Fibroblast of skin of left quadriceps (primary cell): ENCODE measurements at places on chromosomes 1 and 21.

- DNase-seq, result no peak
These were observed 38.7 kb upstream of the CD55 start for GRCh38 chr1:207282496-207283380.

- no peak for DNase-seq
These were observed 107.7 kb downstream of the ITSN1 start for GRCh38 chr21:33750017-33750416.

DNA sequence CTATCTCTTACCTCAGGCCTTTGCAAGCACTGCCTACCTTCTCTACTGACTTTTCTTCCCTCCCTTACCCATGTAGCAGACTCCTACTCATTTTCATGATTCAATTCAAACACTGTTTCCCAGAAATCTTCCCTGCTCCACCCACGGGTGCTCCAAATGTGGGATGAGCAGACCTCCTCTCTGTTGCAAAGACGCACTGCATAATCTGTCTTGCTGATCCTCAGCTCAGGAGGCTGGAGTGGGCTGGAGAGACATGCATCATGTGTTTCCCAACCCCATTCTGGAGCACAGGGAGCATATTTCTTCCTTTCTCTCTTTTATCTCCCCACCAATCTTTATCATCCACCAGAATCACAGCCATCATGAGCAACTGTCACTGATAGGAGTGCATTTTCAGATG, 459.9 kb upstream of the NFIA start:
- DNase-seq, result no peak

- DNase-seq, result no peak
These were observed 55.9 kb upstream of the CTPS1 start for GRCh38 chr1:40923511-40924020.

GRCh38 chr1:21693732-21694131, 24.6 kb upstream of the RAP1GAP start:
- DNase-seq, result peak; percentile 21

- DNase-seq, result no peak
These were observed 22.7 kb upstream of the CA6 start for GRCh38 chr1:8922962-8923361.

DNA sequence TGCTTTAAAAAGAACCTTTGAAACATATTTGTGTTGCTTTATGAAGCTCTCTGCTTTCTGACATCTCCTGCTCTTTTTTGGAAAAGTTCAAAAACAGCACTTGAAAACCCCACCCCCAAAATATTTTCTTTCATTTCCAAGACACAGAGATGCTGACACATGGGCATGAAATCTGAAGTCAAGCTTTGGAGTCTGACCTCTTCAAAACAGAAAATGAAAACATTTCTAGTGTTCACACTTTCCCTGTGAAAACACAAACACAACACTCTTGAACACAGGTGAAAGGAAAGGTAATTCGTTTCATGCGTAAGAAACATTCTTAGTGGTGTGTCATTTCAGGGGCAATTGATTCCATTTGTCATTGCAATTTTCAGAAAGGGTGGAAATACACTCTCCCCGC, 10.8 kb downstream of the NGF start:
- DNase-seq, result no peak

DNA sequence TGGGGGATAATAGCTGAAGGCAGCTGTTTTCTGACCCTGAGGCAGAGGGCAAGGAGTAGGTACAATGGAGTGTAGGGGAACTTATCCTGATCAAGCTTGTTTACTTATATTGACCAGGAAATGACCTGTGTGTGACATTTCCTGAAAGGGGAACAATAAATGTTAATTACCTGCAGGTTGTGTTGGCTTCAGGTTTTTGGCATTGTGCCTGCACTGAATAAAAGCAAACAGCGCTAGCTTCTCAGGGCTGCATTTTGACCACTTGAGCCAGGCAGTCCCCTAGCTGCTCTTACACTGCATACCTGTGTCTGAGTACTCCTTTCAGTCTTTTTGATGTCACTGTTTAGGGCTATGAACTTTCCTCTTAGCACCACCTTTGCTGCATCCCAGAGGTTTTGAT, 40.6 kb downstream of the DRAM2 start:
- no peak for DNase-seq

GRCh38 chr1:53525595-53525994, 66.4 kb downstream of the DMRTB1 start:
- DNase-seq, result no peak

GRCh38 chr1:2935751-2936390, 85.4 kb upstream of the ACTRT2 start:
- DNase-seq, result no peak

- DNase-seq, result no peak
These were observed 134.7 kb downstream of the ST6GALNAC3 start for GRCh38 chr1:76209238-76209637.

DNA sequence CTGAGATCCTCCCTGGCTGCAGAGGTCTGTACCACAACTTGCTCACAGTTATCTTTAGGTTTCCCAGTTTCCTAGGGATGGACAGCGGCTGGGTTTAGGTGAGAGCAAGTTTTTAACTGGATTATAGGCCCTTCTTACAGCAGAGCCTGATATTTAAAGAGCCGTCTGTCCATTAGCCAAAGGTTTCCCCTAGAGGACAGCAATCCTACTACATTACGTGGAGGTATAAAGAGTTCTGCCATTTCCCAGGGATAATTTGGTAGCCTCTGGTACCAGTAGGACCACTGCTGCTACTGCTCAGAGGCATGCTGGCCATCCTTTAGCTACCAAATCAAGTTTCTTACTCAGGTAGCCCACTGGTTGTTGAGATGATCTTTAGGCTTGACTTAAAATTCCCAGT, 21.9 kb upstream of the FCGR2A start:
- DNase-seq, result no peak

- no peak for DNase-seq
These were observed 2.7 kb downstream of the MEF2D start for GRCh38 chr1:156497743-156498431.

- DNase-seq, result peak; percentile 36
These were observed 4.6 kb downstream of the GPSM2 start for GRCh38 chr1:108881369-108881768.

DNA sequence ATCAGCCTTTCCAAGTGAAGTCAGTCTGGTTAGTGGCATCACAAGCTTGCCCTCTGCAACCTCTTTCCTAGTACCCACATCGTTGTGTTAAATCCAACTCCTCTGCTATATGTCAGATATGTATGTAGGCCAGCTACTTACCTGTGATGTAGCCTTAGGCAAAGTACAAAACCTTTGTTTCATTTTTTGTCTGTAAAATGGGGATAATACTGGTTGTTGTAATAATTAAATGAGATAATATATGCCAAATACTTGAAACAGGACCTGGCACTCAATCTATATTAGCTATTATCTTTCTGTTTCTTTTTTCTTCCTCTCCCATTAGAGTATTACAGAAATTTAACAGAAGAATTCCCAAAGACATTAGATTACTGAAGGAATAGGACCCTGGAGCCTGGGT, 1.2 kb downstream of the PCP4L1 start:
- DNase-seq, result no peak

DNA sequence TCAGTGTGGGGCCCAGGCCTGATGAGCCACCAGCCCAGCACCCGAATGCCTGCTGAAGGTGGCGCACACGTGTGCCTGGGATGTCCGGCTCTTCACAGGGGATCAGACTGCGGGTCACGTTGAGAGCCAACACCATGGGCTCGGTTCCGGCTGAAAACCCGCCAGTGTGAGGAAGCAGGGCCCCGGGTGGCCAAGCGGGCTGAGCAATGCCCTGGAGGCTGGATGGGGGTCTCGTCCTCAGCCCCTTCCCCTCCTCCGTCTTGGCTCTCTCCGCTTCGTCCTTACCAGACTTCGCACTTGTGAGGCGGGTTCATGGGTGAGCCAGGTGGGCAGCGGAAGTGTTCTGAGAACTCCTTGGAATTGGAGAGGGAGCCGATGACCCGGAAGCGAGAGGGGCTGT, 43.0 kb upstream of the EIF4G3 start:
- no peak for DNase-seq

GRCh38 chr1:234683861-234684632, 74.1 kb upstream of the IRF2BP2 start:
- DNase-seq, result no peak

- DNase-seq, result no peak
These were observed 3.3 kb downstream of the CFAP126 start for GRCh38 chr1:161364332-161364731.

- DNase-seq, result no peak
These were observed 8.0 kb upstream of the PLXNA2 start for GRCh38 chr1:208251911-208252835.

GRCh38 chr1:155481741-155482241, 80.8 kb downstream of the ASH1L start:
- DNase-seq, result no peak

GRCh38 chr1:221371705-221372104, 370.2 kb downstream of the DUSP10 start:
- DNase-seq, result no peak

GRCh38 chr1:163203561-163203960, 845 bp upstream of the RGS5 start:
- no peak for DNase-seq

DNA sequence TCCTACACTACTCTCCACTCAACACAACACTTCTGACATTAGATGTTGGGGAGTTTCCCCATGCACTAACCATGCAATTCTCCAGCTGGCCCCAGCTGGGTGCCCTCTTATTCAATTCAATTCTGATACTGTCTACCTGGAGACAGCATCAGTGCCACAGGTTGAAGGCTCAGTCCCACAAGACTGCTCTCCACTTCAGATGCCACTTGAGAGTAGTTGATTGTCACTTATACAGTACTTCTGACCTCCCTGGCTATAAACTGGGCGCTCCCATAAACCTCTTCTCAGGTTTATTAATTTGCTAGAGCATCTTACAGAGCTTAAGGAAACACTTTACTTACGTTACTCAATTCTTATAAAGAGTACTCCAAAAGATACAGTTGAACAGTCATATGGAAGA, 442.3 kb downstream of the LRRIQ3 start:
- no peak for DNase-seq

DNA sequence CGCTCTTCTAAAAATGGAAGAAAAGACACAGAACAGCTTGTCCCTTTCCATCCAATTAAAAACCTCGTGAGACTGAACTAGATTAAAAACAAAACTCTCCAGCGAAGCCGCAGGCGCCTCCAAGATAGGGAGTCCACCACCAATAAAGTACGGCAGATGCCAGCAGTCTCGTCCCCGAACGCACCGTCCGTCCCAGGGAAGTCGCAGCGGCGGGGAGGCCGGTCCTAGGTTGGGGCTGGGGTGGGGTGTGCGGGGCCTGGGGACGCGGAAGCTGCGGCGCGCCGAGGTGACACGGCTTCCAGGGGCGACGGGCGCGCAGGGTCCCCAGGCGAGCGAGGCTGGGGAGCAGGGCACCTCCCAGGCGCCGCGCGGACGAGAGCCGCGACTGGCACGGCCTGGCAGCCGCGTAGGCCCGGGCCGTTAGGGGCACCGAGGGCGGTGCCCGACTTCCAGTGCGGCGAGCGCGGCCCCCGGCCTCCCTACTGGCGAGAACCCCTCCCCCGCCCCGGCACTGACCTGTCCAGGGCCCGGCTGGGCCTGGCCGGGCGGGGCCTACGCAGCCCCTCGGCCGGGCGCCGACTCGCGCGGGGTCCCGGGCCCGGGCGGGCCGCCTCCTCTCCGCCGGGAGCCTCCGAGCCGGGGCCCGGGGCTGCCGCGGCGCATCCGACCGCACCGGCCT, 28.3 kb upstream of the A3GALT2 start:
- no peak for DNase-seq

GRCh38 chr1:107622535-107622934, 342.4 kb downstream of the VAV3 start:
- no peak for DNase-seq

- no peak for DNase-seq
These were observed 111.0 kb downstream of the GABPA start for GRCh38 chr21:25845729-25846256.

DNA sequence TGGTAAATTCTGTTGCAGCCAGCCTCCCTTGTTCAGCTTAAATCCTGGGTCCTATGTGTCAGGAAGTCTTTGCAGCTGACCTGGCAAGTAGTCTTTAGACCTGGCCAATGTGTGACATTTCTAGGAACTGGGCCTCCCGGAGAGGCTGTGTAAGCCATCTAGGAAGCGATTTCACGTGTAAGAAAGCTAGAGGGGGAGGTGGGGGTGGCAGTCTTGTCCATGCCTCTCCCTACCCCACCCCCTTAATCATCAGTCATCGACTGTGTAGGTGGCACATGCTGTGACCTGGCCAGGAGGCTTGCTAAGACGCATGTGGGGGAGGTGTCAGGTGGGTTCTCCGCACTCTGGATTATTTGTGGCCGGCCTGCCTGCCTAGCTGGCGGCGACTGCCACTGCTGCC, 8.4 kb downstream of the C1orf226 start:
- no peak for DNase-seq

DNA sequence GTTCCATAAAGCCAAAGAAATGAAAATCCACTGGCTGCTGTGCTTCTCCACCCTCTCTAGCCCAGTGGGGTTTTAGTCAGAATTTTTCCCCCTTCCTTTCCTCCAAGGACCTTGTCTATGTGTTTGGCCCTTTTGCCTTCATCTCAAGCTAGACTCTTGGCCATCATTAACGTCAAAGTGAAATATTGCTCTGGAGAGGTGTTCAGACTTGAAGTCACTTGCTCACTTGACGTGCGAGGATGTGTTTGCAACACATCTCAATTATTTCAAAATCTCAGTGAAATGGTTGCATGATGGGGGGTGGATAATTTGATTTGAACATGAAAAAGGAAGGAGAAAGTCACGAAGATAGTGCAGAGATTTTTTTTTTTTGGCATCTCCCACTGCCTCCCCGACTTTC, 13.6 kb downstream of the EVA1C start:
- no peak for DNase-seq

DNA sequence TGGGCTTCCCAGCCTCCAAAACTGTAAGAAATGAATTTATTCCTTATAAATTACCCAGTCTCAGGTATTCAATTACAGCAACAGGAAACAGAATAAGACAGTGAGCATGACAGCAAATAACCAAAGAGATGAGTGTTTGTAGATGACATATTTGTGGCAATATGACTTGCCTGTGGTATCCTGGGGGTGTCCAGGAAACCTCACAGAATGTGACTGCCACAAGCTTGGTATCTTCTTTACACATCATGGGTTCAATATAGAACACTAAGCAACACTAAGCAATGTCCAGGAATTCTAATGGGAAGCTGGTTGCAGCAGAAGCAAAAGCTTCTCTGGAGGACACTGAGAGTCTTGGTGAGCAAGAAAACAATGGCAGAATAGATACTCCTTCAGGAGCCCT, 236.4 kb upstream of the BEND5 start:
- no peak for DNase-seq

- no peak for DNase-seq
These were observed 59.5 kb downstream of the IRF2BP2 start for GRCh38 chr1:234550341-234551031.

- peak; percentile 62 for DNase-seq
These were observed 7.6 kb downstream of the C1orf87 start for GRCh38 chr1:60066001-60066400.

- no peak for DNase-seq
These were observed 10.0 kb upstream of the IRF6 start for GRCh38 chr1:209815931-209816341.

DNA sequence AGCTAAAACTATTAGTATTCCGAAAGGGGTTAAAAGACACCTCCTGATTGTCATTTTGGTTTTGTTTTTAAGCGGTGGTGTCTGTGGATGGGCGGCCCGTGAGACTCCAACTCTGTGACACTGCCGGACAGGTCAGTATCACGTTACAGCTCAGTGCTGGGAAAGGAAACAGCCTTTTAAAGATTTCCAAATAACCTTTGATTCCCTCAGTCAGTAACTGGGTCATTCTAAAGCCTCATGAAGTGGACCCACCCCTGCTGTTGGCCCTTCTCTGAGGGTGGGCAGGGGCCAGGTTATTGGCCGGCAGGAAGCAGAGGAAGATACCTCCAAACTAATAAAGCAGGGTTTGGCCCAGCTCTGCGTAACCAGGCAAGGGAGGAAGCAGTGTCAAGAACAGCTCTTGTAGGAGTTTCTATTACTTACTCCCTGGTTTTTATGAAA, 2.3 kb downstream of the RHOU start:
- DNase-seq, result no peak

- no peak for DNase-seq
These were observed 32.1 kb downstream of the SLC37A1 start for GRCh38 chr21:42545745-42546144.
